ENCODE measurements at places on chromosomes 3 and 15.

DNA sequence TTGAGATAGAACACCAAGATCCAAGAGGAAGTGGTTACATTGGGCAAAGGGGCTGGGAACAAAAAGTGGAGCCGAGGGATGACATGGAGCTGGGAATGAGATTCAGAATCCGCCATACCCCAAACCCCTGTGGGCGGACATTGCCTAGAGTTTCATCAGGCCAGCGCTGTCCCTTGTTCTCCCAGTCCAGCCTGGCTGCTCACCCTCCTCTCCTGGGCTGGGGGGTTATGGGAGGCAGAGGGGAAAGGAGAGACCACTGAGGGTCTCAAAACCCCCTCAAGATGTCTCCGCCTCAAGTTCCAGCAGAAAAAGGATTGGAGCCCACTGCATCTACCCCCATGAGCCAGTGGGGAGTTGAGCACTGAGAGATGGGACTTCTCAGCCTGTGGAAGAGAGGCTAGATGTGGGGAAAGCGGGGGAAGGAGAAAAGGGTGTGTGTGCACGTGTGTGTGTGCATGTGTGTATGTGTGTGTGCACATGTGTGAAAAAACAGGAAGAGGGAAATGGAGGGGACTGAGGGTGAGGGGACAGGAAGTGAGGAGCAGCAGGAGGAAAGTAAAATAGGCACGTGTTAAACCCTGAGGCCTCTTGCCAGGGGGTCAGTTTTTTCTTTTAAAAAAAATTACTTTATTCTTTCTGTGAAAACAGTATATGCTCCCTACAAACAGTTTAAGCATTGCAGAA is 14.3 kb downstream of the GRM2 start:
- DNase-seq = no peak

DNA sequence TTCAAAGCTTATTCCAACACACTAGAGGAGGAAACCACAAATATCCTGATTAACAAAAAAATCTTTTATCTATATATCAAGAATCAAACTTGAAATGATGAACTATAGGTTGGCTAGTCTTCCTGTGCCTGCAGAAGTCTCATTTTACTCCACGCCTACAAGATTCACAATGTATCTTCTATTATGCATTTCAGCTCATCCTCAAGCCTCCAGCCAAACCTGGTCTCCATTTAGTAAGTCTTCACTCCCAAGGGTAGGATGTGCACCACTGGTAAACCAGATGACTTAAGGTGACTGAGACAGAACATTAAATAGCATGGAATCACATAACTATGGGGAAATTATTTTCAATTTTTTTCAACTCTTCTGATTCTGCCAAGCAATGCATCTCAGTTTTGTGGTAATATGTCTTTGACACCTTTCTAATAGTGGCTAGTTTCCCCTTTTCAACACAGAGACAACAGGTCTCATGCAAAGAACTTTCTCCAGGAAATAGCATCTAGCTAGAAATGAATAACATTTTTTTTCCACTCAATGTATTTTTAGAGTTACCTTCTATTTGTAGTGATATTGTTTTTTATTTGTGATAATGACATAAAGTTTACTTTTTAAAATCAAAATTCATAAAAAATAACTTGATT is 166.9 kb downstream of the TNIK start:
- no peak for DNase-seq

DNA sequence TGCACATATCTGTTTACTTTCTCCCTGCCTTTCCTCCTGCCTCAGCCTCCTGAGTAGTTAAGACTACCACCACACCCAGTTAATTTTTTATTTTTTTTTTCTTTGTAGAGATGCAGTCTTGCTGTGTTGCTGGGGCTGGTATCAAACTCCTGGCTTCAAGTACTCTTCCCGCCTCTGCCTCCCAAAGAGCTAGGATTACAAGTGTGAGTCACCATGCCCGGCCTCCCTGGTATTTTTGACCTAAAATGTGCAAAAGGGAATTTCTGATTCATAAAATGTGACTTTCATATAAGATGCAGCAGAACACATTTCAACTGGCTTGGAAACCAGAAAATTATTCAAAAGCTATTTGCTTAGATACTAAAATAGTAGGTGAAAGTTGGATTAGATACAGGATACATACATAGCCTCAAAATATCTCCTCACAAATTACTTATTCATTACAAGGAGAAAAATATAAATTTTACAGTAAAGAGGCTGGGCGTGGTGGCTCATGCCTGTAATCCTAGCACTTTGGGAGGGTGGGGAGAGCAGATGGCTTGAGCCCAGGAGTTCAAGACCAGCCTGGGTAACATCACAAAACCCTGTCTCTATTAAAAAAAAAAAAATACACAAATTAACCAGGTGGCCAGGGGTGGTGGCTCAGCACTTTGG is 32.0 kb downstream of the MAP4 start:
- no peak for DNase-seq

DNA sequence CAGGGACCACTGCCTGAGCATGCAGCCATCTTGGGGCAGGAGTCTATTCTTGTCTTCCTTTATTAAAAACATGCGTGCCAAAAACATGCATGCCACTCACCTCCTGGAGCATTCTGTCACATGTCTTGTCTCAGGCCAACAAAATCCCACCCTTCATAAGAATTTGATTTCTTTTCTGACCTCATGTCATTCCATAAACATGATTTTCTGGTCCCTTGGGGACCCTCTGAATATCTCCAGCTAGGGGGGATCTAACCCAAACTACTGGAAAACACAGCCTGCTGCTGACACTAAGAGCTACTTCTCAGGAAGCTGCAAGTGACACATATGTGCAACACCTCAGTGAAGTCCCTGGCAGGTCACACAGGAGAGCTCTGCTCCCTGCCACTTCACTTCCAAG is 26.8 kb upstream of the NOX5 start:
- DNase-seq = no peak

- no peak for DNase-seq
Observed at GRCh38 chr3:50357481-50357880, 1.8 kb downstream of the TMEM115 start.

- DNase-seq = no peak
Observed at GRCh38 chr3:29072611-29073010, 208.3 kb upstream of the RBMS3 start.

DNA sequence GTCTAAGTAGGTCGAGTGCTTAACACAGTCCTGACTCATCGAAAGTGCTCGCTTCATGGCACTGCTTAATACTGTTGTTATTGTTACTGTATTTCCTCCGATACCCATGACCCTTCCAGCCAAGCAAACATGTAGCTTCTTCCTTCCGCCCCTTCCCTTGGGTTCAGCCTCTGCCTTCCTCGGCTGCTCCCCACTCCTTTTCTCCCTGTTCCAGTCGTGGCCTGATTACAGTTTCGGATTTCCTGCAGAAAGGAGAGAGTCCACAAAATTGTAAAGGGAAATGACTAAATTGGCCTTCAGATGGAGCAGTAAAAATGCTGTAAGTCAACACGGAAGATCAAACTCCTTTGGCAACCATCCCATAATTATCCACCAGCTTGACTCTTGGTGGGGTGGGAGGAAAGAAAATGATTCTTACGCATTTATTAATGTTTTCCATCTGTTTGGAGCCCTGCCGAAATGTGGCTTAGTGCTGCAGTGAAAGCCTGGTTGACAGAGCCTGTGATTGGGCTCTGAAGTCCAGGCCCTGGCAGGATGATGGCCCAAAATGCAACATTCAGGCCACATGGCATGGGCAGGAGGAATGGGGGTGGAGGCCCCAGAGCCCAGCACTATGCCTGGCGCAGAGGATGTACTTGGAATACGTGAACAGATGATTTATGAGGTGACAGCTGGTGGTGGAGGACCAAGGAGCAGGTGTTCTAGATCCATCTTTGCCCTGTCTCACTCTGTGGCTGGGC is 37.6 kb downstream of the FAM3D start:
- DNase-seq = no peak

DNA sequence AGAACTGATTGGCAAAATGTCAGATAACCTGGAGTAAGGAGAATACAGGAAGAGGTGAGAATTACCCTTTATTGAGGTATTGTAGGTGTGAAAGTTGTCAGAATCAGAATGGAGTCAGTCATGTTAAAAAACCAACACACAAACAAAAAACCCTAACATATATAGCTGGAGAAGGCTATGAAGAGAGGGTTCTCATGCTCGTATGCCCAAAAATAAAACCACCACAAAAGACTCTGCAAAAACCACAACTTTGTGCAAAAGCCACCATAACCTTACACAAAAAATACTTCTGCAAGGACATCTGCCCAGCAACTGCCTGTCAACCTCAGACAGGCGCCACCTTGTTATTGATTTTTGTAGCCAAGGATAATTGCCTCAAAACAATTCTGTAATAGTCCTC is 136.0 kb downstream of the CD47 start:
- DNase-seq = no peak

- no peak for DNase-seq
Observed at GRCh38 chr3:112813723-112814171, 32.9 kb downstream of the CD200R1L start.

DNA sequence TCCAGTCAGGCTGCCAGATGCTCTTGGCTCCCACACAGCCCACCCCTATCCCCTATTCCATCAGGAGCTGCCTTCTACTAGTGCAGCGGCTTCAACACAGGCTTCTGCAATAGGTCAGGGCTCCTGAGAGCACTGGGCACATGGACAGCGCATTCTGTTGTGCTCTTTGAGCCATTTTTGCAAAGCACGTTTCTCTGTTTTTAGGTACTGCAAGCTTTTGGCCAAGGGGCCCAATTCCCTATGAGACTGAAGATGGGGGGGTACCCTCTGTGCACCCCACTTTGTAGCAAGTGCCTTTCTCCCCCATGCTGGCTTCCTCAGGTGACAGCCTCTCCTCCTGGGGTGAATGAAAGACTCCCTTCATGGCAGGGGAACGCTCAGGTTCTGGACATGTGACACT is 31.2 kb downstream of the CHDH start:
- no peak for DNase-seq

- DNase-seq = no peak
Observed at GRCh38 chr3:150371741-150372254, 36.3 kb upstream of the TSC22D2 start.

DNA sequence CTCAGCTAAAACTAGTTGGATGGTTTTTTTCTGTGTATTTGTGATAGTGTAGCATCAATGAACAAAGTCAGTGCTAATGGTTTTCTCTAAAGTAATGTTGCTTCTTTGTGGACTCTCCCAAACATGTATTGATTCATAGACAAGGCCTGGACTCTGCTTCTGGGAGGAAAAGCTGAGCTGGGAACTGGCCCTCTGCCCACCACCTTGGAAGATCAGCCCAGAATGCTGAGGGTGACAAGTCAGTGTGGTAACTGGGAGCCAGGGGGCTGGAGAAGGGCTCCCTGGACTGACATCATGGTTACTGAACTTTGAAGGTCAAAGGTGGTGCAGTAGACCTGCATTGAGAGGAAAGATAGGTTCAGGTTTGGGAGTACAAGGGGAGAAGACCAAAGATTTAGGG is 3.0 kb downstream of the ARHGAP31 start:
- no peak for DNase-seq

DNA sequence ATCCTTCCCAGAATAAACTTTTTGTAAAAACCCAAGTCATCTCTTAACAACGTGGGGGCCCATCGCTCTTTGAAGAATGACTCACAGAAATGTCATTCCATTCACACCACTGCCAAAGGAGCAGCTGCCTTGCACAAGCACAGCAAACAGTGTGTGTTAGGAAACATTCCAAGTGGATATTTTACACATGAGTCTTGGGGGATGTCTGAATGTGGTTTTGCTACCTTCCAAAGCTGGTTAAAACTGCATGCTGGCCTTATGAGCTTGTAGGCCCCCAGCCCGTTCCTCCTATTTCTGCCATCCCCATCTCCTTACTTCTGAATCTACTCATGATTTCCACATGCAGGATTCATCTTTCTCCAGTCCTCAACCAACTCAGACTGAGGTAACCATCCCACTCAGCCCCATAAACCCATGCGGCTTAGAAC is 130.8 kb downstream of the CPNE4 start:
- no peak for DNase-seq

- no peak for DNase-seq
Observed at GRCh38 chr15:64693134-64693533, 82.3 kb downstream of the RBPMS2 start.

GRCh38 chr15:62777671-62778070 is 264.9 kb upstream of the TPM1 start:
- no peak for DNase-seq

GRCh38 chr3:159149633-159150032 is 347.8 kb downstream of the MFSD1 start:
- no peak for DNase-seq

- no peak for DNase-seq
Observed at GRCh38 chr3:25350725-25351114, 77.3 kb upstream of the RARB start.

DNA sequence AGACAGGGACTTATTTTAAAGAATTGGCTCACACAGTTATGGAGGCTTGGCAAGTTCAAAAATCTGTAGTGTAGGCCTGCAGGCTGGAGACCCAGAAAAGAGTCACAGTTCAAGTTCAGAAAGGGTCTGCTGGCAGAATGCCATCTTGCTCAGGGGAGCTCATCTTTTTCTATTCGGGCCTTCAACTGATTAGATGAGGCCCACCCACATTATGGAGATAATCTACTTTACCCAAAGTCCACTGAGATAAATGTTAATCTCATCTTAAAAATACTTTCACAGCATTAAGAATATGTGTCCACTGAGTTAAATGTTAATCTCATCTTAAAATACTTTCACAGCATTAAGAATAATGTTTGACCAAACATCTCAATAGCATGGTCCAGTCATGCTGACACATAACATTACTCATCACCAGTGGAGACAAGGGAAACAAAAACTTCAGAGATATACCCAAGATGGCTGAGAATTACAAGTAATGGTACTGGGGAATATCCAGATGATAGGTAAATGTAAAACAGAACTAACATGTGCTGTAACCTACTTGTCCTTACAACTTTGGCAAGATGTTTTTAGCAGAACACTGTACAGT is 74.3 kb upstream of the STAC start:
- DNase-seq = no peak

DNA sequence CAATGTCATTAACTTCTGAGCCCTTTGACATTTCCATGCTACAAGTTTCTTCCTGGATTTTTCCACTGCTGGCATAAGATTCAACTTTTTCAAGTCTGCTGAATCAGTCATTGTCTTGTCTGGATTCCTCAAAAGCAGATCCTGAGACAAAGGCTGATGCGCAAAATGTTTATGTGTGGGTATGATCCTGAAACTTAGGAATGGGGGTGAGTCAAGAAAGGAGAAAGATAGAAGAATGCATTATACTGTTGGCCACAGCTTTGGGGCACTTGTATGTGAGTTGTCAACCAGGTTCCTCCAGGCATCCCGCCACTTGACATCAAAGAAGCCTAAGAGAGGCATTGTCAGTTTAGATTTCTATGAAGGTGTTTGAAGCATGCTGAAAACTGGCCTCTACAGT is 50.4 kb downstream of the FOXB1 start:
- DNase-seq = no peak

DNA sequence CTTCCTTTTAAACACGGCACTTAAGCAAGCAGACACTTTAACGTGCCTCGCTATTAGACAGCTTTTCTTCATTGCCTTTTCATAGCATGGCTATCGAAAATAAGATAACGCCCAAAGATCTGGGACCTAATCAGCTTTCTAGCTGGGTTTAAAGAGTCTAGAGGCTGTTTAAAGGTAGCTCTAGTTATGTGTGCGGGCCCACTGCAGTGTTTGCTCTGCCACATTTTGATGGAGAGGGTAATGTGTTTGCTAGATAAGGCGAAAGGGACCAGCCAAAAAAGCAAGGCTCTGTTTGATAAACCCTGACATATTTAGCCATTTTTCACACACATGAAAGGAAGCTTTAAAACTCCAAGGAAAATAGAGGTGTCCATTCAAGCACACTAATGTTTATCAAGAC is 91.6 kb downstream of the NR2F2 start:
- DNase-seq = no peak
